ENCODE measurements at places on chromosomes 13 and 19.

DNA sequence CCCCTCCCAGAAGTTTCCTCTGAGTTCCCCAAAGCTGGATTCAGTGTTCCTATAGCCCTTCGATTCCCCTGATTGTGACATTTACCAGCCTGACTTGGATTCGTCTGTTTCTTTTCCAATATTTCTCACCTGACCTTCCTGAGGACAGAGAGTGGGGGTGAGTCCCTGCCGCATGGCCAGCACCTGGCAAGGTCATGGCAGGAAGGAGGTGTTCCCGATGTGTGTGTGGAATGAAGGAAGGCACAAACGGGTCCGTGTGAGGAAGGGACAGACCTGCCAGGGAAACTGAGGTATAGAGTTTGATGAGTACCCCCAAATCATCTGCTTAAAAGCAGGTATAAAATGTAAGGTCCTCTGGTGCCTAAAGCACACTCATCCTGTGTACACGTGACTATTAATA, 3.3 kb downstream of the COL4A1 start:
- DNase-seq, result no peak

GRCh38 chr13:111948811-111949210, 118.1 kb upstream of the SOX1 start:
- DNase-seq, result no peak

GRCh38 chr13:90746230-90746629, 601.3 kb upstream of the MIR17HG start:
- DNase-seq, result peak; percentile 35

- no peak for DNase-seq
Observed at GRCh38 chr19:50869479-50869878, 3.8 kb upstream of the KLK2 start.

GRCh38 chr13:32838945-32839344, 177.3 kb upstream of the KL start:
- DNase-seq, result no peak

DNA sequence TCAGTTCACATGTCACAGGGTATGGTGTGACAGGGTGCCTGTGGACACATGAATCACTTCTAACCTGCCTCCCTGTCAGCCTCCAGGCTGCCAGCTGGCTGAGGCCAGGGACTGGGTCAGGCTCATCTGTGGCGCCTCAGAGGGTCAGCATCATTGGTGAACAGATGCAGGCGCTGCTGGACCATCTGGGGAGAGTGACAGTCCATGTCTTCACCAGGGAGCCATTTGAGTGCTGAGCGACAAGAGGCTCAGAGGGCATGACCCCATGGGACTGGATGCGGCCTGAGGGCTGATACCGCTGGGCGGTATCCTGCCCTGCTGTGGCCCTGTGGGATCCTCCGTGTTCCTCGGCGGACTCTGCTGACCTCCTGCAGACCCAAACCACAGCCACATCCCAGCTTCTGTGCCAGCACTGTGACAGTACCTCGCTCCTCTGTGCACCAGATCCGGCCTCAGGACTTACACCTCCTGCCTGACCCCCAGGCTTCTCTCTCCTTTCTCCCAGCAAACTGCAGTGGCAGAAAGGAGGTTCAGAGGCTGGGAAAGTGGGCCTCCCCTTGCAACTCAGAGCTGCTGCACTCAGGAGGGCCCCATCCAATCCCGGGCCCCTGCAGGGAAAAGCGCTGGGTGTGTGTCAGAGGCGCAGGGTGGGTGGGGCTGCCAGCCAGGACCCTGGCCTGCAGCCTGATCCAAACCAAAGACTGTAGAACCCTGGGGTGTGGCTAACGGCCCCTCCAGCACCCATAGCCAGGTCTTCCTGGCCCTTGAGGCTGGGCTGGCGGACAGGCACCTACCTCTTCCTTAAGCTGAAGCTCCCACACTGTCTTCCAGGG, 10.2 kb downstream of the ACTMAP start:
- DNase-seq, result no peak

- peak; percentile 39 for DNase-seq
Observed at GRCh38 chr19:18763674-18764590, 27.2 kb downstream of the COMP start.

GRCh38 chr19:3778104-3778867, 6.3 kb upstream of the RAX2 start:
- DNase-seq, result no peak

GRCh38 chr19:28603453-28603852, 609.5 kb downstream of the UQCRFS1 start:
- DNase-seq, result no peak

- DNase-seq, result peak; percentile 70
Observed at GRCh38 chr13:98599502-98600328, 22.8 kb upstream of the STK24 start.

- DNase-seq, result no peak
Observed at GRCh38 chr13:28179974-28180373, 41.6 kb downstream of the PAN3 start.

DNA sequence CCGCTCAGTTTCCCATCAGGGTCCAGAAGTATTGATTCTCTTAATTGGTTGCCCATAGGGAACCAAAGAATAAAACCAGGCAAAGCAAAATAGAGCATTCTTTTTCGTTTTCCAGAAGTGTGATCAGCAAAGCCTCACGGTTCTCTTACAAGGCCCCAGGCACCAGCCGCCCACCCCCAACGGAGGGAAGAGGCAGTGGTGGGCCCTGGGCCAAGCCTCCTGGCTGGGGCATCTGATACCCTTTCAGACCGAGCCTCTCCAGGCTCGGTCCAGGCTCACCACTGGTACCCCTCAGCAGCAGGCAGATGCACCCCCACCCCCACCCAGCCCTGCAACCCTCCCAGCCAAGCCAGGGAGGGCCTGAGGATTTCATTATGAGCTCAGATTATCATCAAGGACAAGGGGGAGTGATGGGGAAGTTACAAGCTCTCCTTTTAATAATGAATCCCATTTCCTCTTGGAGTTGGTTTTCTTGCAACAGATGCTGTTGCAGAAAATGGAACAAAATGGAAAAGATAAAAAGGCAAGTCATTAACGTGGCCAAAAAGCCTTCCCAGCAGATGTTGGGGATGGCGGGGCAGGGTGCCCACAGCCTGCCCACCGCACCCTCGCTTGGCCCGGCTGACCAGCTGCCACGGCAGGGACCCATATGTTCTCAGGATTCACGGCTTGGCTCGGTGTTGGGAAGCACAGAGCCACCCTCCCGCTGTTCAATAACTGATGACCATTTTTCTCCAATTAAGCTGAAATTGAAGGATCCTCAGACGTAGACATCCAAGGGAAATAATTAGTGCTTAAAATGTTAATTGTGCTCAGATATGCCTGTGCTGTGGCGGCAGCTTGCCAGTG, 45.9 kb upstream of the KCTD15 start:
- no peak for DNase-seq

DNA sequence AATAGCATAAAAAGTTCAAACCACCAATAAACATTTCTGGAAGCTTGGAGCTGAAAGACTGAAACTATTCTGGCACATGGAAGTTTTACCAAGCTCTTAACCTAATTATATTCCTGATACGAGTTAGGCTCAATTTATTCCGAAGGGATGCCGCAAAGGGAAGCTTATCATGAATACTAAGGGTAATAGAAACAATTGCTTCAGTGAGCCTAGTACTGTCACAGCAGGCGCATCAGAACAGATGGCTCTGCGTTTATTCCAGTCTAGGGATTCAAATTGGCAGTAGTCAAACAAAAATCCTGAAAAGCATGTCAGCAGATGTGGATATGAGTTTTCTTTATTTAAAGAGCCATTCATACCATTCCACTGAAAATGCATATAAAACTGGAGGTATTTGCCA, 779.5 kb downstream of the GPC5 start:
- no peak for DNase-seq

DNA sequence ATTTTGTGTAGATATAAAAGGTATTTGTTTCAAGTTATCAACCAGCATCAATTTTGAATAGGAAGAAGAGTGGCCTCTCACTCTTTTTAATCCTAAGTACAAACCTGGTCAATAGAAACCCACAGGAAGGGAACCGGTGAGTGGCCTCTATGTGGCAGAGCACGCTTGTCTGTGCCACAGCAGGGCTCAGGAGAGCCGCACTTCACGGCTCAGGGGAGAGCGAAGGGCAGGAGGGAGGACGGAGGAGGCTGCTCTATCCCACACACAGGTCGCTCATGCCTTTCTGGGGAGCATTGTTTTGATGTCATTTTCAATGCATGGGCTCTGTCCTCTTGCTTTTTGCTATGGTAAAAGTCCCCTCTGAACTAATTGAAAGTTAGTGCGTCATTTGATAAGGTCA, 57.2 kb downstream of the TNFRSF19 start:
- no peak for DNase-seq

DNA sequence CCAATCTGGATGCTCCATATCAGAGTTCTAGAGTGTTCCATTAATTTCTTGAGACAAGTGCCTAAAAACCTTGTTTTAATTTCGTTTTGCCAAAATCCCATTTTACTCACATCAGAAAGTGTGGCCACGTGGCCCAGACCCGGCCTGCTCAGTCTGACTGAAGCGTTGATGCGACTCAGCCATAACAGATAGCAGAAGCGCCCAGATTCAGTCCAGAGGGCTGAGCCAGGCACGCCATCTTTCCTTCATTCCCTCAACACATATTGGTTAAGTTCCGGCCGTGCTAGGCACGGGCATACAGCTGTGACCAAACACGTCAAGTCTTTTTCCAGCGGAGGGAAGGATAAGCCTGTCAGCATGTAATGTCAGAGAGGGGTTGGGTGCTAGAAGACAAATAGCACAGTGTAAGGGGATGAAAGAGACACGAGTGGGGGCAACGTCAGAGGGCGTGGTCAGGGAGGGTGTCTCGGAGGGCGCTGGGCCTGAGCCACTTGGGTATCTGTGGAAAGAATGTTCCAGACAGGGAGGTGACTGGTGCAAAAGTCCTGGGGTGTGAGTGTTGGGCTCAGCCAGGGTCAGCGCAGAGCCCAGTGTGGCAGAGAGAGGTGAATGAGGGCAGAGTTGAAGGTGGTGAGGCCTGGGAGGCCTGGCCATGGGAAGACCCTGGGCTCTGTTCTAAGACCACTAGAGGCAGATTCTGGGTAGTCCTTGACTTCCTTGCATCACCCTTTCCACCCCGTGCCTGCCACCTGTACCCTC, 3.1 kb downstream of the F10 start:
- DNase-seq, result no peak
